Upper lobe of left lung (tissue), 6 donors: ENCODE measurements at places on chromosomes 13 and 19.

DNA sequence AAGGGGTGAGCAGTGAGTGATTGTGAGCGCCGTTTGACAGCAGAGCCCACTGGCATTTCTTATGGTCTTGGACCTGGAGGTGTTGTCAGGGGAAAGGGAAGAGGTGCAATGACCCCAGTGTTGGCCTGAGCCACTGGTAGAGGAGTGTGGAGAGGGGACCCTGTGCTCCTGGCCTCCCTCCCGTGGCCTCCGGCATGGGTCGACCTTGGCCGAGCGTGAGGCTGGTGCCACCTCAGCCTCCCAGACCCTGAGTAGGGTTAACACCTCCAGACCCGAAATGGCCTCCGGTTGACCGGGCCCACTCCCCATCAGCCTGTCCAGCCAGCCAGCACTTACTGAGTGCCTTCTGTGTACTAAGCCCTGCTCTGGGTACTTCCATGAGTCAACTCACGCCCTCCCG lies 6.5 kb downstream of the TRAPPC5 start:
- peak; percentile 54 for DNase-seq

GRCh38 chr19:9940778-9941177 lies 4.5 kb upstream of the OLFM2 start:
- DNase-seq, result no peak

- DNase-seq, result peak; percentile 69
These were observed 130.3 kb upstream of the SERP2 start for GRCh38 chr13:44243198-44243857.

GRCh38 chr13:42066542-42066941 lies 18.1 kb downstream of the DGKH start:
- DNase-seq, result no peak

- DNase-seq, result no peak
These were observed 128.6 kb downstream of the TEX29 start for GRCh38 chr13:111449041-111449440.

DNA sequence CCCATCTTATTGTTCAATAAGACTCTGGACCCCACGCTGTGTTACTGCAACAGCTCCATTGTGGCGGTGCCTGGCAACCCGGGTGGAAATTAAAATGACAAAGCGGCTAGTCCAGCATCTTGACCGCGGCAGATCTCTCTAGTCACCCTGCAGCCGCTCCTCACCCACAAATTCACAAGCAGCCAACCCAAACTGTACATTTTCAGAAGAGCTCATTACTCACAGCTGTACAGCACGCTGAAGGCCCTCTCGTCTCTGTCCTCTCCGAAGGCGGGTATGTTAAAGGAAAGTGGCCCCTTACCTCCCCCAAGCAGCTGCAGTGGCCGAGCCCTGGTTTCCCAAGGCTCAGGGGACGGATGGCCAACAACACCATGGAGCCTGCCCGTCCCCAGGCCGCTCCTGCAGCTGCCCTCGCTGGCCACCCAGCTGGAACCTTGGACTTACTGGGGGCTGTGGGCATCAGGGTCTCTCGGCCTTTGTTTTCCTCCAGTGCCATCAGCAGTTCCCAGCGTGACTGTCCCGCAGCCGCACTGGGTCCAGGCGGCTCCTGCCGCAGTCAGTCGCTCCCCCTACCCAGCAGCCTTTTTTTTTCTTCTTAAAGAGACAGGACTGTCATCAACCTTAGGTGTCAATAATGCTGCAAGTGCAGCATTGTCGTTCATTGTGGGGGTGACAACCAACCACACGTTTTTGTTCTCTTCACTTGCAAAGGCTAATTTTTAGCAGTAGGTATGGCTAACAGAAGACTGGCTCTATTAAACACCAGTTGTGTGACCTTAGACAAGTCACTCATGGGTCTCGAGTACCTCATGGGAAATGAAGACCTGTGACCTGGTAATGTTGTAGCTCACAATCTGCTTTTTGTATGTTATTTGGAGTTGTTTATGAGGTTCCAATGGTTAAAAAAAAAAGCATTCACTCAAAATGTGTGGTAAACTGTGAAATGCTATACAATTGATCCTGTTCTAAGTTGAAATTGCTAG lies at the start of gene SACS:
Gene SACS, minus strand, starts transcription at position 532 of the 983 bp plus-strand sequence. CDS start 22,463 bp downstream, outside the sequence.
- no peak for DNase-seq

- no peak for DNase-seq
These were observed 31.9 kb downstream of the RFXAP start for GRCh38 chr13:36850790-36851438.

GRCh38 chr13:26948353-26948752 lies 187.8 kb upstream of the GPR12 start:
- DNase-seq, result no peak

- DNase-seq, result no peak
These were observed 114.4 kb downstream of the ZDHHC20 start for GRCh38 chr13:21344662-21345176.

DNA sequence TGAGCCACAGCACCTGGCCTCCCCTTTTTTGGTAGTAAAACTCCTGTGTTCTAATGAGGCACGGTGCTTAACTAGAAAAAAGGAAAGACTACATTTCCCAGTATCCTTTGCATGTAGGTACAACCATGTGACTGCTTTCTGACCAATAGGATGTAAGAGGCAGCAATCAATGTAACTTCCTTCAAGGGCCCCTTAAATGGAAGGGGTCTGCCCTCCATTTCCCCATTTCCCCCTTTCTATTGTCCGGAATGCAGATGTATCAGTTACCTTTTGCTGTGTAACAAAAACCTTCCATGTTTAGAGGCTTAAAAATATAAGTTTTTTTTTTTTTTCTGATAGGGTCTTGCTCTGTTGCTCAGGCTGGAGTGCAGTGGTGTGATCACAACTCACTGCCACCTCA lies 2.2 kb downstream of the GPR32 start:
- no peak for DNase-seq

- DNase-seq, result peak; percentile 56
These were observed 5.3 kb downstream of the POLR2E start for GRCh38 chr19:1089891-1090290.

DNA sequence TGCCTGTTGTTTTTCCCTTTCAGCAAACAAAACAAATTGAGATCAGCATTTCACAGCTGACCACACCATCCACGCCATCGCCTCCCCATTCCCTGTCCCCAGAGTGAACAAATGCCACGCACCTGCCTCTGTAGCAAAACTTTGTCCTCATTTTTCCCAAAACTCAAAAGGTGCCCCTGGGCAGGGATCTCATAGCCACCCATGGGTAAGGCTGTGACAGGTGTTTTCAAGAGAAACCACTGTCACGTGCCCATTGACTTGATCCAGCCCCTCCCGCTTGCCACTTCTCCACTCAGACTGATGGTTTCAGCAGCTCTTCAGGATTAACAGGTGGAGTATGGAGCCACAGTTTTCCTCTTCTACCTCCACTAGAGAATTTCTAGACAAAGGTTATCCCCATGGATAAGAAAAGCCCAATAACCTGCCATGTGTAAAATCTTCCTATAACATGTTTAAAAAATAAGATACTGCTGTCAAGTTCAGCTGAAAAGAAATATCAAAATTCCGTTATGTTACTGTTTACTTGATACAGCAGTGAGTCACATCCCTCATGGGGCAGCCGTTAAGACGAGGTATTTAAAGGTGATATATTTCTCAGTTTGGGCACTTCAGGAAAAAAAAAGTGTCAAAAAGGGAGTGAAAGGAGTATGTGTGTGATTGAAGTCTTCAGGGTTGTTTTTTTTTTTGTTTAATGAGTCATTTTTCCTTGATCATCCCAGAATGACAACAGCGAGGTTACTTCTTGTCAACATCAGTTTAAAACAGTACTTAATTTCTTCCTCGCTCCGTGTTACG lies 63.5 kb upstream of the GPR183 start:
- no peak for DNase-seq

DNA sequence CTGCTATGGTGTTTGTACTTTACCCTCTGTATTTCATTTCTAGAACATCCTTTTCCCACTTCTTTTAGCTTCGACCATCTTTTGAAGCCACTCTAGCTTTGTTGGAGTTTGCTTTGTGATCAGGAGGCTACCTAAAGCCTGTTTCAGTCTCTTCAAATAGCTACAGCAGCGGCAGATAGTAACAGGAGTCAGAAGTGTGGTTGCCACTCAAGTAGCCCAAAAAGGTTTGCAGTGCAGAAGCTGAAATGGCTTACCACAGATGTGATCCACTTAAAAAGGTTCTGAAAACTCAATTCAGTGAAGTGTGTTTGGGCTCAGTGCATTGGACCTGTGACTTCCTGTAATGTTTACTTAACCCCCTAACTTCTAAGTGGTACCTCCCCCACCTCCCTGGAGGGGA lies 26.2 kb downstream of the WASF3 start:
- DNase-seq, result no peak

DNA sequence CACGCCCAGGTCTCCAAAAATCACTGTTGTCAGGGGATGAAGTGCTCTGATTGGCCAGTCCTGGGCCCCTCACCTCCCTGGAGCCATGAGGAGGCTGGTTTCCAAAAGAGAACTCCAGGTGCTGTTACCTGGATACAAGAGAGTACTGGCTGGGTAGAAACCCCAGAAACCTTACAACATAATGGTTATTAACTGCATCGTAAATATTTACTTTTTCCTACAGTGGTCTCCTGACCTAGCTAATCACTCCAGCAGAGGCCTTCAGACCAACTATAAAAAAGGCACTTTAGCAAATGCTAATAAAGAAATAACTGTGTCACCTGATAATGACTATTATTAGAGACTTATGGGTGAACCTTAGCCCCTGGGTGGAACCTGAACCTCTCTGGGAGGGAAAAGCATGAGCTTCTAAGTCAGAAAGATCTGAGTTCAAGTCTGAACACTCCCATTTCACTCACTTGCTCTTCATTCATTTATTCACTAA lies 1.5 kb upstream of the IGSF23 start:
- peak; percentile 70 for DNase-seq

GRCh38 chr13:75879656-75880055 lies 243.5 kb downstream of the LMO7 start:
- DNase-seq, result no peak

DNA sequence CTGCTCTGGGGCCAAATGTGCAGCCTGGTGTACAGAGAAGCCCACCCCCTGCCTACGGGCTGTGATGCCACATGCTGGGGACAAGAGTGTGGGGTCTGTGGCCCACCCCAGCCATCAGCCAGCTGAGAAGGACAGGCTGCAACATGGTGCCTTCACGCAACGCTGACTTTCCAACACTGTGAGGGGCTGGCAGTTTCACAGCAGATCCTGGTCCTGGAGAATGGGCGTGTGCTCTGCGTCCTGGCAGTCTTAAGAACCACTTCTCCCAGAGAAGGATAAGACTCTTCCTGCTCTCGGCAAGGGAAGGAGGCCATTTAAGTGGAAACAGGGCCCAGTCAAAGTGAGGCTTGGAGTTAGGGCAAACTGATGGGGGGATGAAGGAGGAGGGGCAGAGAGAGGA lies 4.6 kb downstream of the LRRC4B start:
- DNase-seq, result no peak

- peak; percentile 48 for DNase-seq
These were observed 3.2 kb downstream of the EPN1 start for GRCh38 chr19:55678121-55678671.

GRCh38 chr19:33497131-33497777 lies 24.3 kb downstream of the PEPD start:
- no peak for DNase-seq

DNA sequence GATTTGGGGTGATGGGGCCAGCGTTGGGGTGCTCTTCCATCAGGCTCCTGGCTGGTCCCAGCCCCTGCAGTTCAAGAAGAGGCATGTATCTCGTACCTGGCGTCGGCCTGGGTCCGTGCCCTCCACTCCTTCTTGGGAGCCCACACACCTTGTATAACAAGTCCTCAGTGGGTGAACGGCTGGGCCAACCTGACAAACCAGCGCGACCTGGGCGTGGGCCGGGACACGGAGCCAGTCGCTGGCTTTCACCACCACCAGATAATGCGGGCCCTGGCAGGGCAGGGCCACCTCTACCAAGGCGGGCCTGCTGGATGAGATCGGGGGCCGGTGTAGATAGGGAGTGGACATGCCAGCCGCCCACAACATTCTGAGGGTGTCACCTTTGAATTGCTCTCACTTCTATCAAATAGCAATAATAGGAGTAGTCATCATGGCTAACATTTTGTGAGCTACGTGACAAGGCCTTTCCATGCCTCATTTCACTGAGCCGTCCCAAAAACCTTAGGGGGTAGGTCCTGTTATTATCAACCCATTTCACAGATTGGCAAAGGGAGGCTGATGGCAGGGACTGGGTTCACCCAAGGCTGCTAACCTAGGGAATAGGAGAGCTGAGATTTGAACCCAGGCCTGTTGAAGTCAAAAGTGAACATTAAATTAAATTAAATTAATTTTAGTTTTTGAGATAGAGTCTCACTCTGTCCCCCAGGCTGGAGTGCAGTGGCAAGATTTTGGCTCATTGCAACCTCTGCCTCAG lies 3.5 kb downstream of the CYP4F22 start:
- no peak for DNase-seq

DNA sequence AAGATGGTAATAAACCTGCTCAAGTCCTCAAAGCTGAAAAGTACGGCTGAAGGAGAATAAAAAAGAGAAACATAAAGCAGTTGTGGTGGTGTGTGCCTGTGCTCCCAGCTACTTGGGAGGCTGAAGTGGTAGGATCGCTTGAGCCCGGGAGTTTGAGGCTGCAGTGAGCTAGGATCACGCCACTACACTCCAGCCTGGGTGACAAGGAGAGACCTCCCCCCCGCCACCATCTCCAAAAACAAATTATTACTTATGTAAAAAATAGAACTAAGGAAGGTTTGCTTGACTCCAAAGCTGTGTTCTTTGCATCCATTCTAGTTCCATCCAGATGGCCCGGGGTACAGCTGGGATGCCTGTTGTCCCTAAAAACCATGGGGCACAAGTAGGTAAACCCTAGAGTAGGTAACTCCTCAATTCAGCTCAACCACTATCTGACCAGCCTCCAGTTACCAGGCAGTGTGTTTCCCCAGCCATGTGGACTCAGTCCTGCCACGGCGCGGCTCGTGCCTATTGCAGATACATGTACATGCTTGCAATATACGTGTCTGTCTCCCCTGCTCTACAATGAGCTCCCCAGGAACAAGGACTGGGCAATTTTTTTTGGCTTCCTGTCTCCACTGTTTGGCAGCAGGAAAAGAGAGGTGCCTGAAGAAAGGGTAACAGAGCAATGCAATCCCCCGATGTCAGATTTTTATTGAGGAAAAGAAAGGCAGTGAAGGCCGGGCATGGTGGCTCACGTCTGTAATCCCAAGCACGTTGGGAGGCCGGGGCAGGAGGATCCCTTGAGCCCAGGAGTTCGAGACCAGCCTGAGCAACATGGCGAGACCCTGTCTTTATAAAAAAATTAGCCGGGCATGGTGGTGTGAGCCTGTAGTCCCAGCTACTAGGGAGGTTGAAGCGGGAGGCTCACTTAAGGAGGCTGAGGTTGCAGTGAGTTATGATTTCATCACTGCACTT lies 101.3 kb downstream of the GNG7 start:
- DNase-seq, result no peak

DNA sequence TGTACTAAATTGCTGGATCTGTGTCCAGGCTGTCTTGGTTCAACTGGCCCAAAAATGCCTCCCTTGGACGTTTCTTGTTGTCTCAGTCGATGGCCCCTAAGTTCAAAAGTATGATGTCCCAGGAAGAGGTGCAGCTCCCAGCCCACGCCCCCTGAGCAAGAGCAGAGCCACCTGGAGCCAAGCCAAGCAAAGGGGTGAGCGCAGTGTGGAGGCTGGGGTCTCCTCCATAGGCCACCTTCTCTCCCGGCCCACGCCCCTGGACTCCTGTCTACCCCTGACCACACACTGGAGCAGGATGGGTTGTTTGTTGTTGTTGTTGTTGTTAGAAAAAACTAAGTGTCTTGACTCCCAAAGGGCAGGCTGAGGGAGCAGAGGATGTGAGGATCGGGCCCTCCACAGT lies 26.0 kb upstream of the NPAS1 start:
- no peak for DNase-seq

GRCh38 chr19:13150931-13151604 lies 857 bp downstream of the IER2 start:
- DNase-seq, result peak; percentile 73
